ENCODE measurements at places on chromosomes 6 and 20.

- no peak for DNase-seq
Measured at GRCh38 chr6:110255211-110255750, 75.1 kb downstream of the CDC40 start.

DNA sequence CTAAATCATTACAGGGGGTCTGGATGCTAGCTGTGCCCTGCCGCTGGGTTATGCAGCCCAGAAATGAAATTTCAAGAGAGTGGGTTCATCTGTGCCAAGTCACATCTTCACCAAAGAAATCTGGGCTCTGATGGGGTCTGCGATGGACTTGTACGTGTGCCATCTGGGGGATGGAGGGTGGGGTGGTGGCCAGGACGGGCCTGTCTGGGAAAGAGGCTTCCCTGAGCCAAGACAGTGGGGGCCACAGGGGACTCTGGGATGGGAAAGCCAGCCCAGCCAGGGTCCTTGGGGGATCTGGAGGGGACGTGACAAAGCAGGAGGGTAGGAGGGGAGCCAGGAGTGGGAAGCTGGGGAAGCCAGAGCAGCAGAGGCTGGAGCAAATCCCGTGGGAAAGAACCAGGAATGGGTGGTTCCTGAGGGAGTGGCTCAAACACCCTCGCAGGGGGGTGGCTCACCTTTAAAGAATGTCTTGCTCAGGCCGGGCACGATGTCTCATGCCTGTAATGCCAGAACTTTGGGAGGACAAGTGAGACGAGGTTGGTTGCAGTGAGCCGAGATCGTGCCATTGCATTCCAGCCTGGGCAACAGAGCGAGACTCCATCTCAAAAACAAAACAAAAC is 36.3 kb upstream of the SULF2 start:
- no peak for DNase-seq

DNA sequence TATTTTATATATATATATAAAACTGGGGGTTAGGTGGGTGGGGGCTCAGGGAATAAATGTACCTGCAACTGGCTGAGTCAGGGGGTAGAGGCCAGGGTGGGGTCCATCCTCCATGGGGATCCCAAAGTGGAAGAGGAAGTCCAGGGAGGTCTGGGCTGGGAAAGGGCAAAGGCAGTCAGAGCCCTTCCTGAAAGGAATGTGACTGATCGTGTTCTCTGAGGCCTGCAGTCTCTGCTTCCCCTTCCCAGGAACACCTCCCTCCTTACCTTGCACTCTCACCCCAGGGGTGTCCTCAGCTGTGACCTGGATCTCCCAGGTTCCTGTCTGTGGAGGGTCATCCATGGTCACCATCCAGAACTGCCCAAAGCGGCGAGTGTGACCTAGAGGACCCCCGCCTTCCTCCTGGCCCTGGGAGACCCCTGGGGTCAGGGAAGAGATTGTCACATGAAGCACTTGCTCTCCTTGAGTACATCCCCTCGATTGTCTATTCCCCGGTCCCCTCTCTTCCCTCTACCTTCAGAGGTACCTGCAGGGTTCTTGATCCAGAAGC is 4.7 kb downstream of the SAPCD1 start:
- DNase-seq = no peak

DNA sequence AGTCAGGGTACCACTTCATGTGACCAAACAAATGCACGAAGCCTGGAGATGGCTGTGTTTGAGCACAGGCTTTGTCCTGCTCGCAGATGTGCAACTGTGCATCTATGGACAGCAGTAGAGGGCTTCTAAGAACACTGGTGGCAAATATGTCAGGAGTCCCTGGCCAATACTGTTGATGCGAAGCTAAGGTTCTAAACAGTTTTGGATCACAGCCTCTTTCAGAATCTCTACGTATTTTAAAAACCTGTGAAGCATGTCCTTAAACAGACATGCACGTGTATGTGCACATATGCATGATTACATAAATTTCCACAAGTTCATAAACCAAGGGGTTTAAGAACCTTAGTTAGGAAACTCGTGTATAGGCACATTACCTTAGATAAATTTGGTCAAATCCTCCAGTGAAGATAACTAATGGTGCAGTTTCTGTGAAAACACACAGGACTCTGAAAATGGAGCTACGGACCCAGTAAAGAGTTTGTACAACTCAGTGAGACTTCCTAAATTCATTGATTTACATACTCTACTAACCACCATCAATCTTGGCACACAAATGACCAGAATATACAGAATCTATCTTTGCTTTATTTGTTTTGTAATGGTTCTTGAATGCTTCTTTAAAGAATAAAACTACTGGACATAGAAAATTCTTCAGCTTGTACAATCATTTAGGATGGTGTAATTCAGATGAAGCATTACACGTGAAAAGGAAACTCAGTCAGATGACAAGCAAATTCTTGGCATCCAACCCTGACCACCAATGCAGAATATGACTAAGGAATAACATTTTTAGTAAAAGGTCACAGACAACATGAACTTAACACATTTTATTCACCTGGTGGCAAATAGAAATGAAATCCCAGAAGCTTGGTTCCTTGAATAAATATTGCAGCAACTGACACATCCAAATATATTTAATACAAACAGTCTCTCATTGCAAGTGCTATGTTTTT is 27.4 kb downstream of the KCNQ5 start:
- no peak for DNase-seq

DNA sequence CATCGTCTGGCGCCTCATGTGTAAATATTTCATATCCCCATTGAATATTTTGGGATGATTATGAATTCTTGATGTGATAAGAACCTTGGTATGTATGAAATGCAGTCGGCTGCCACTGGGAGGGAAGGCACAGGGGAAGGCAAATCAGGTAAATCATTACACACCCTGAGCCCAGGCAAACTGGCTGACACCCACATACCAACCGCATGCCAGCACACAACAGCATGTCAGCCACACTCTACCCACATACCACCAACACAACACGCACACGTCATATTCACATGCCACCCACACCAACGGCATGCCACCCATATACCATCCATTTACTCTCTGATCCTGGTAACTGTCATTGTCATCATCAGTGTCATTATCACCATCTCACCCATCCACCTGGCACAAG is 28.3 kb upstream of the MDGA1 start:
- DNase-seq = no peak

- DNase-seq = no peak
Measured at GRCh38 chr6:75149240-75149639, 56.6 kb downstream of the COL12A1 start.

DNA sequence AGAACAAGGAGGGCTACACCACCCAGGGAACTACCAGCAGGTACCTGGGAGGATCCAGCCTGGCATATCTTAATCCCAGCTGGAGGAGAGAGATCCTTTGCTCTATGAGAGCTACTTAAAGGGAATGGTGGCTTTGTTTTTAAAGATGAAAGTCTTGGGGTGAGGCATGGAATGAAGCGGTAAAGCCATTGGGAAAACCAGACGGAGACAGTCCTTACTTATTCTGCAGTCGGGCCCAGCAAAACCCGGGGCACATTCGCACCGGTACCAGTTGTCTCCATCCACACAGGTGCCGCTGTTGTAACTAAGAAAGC is 30.3 kb downstream of the JAG1 start:
- no peak for DNase-seq

GRCh38 chr6:155041741-155042279 is 46.7 kb downstream of the TIAM2 start:
- no peak for DNase-seq

GRCh38 chr6:46501136-46502089 is 10.2 kb upstream of the RCAN2 start:
- no peak for DNase-seq

- no peak for DNase-seq
Measured at GRCh38 chr6:117465691-117466090, 16.8 kb upstream of the DCBLD1 start.

GRCh38 chr6:119308048-119308570 is 41.5 kb downstream of the MAN1A1 start:
- no peak for DNase-seq

GRCh38 chr6:85041376-85041775 is 277.0 kb upstream of the TBX18 start:
- DNase-seq = no peak

- DNase-seq = no peak
Measured at GRCh38 chr20:44900231-44900854, 9.5 kb upstream of the PABPC1L start.

DNA sequence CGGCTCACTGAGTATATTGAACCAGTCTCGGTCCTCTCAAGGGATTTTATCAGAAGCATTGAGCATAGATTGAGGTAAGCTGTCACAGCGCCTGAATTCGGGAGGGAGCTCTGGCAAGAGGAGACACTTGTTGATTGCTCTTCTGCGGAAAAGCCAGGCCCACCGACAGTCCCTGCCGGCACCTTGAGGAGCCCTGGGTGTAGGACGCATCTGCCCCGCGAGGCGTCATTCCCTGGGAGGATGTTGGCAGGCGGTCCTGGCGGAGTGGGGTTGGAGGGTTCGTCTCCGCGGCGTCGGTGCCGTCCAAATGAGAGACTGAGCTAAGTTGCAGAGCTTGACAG is 843 bp downstream of the FBXO9 start:
- peak; percentile 36 for DNase-seq

GRCh38 chr20:4061987-4062386 is 46.6 kb upstream of the RNF24 start:
- DNase-seq = no peak

GRCh38 chr6:81722506-81723223 is 29.8 kb downstream of the TENT5A start:
- DNase-seq = no peak

DNA sequence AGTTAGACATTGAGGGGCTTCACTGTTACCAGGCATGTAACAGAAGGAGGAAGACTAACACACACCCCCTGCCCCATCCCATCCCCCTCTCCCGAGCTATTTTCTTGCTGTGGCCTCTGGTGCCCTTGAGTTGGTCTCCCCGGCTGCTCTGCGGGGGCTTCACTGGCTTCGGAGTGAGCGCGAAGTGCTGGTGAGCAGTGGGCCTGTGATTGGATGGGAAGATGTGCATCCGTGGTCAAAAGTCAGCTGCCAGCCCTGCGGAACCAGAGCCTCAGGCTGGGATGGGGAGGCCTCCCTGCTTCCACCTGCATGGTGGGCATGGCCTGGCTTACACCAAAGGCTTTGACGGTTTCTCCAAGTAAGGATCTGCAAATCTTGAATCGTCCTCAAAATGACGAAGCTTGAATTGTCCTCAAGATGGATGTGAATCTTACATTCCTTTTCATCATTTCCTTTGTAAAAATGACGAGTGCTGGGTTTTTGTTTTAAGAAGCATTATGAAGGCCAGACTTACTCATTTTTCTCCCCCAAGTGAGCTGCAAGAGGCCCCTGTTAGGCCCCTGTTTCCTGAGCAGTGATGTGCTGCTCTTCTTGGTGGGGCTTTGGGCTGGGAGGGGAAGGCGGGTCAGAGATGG is 23.7 kb downstream of the SPATA2 start:
- no peak for DNase-seq

GRCh38 chr6:135018941-135019340 is 35.7 kb downstream of the HBS1L start:
- DNase-seq = no peak

DNA sequence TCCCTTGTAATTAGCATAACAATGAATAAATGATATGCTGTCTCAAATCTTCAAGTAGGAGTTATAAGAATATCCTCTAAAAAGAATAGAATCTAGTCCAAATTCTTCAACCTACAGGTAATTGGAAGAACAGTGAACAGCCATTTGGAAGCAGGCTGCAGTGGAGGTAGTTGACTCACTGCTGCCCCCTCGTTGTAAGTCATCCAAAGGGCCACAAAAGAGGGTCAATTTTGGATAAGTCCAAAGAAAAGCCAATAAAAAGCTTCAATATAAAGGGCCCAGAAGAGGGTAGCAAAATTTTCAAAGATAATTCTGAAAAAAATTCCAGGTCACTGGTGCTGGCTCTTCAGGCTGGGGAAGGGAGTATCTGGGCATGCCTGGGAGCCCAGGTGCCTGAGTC is 60.8 kb upstream of the SSTR4 start:
- DNase-seq = no peak

- no peak for DNase-seq
Measured at GRCh38 chr6:4041480-4041879, 37.5 kb downstream of the FAM217A start.

- no peak for DNase-seq
Measured at GRCh38 chr20:14538433-14538832, 201.0 kb upstream of the FLRT3 start.

GRCh38 chr6:129504456-129504855 is 205.5 kb downstream of the ARHGAP18 start:
- DNase-seq = no peak

- DNase-seq = no peak
Measured at GRCh38 chr6:1494671-1495070, 105.3 kb downstream of the FOXF2 start.

DNA sequence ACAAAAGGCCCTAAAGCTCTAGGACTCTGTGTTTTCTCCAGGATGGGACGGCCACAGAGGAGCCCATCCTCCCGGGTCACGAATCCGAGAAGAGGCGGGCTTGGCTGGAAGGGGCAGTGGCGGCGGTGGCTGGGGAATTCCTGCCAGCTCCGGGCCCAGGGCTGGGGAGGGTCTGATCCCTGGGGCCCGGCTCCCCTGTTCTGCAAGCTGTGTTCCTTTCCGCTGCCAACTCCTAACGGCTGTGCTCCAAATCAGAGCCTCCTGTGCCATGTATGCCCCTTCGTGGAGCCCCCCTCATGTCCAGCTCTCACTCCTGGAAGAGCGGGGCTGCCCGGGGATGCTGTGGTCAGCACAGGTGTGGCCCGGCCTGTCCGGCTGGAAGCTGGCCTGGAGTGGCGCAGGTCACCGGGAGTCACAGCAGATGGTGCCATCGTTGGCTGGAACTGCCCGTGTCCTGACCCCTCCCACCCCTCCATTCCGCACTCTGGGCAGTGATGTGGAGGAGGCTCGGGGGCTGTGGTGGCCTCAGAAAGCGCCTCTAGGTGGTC is 88.2 kb upstream of the MPC1 start:
- no peak for DNase-seq

DNA sequence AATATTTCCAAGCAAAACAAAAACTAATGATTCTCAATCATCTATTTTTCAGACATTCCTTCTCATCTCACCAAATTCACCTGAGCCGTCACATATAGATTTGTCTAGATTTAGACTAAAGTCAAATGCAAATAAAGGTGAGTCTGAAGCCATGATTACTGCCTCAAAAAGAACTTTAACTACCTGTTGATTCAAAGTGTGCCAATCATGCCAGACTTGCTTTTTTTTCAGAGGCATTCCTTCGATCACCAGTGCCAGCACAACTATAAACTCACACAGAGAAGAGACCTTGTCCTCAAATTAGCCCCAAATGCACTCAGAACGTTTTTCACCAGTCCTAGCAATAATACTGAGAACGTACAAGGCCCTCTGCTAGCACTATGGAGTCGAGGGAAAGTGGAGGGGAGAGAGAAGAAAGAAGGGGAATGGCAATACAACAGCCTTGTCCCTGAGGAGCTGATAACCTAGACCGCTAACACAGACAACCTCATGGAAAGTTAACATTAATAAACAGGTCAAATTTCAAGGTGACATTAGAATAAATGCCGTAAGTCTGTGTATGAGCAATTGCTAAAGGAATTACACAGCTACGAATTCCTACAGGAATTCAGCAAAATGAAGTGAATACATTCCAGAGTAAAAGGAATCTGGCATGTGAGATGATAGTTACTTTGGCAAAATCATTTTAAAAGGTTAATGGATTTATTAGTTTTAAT is 60.9 kb downstream of the EPB41L2 start:
- no peak for DNase-seq
